ENCODE measurements at places on chromosomes 12 and 14.

GRCh38 chr14:23123419-23123818 lies 4.4 kb upstream of the CEBPE start:
- no peak for DNase-seq

- no peak for DNase-seq
Observed at GRCh38 chr12:119989361-119989730, 310 bp downstream of the BICDL1 start.

DNA sequence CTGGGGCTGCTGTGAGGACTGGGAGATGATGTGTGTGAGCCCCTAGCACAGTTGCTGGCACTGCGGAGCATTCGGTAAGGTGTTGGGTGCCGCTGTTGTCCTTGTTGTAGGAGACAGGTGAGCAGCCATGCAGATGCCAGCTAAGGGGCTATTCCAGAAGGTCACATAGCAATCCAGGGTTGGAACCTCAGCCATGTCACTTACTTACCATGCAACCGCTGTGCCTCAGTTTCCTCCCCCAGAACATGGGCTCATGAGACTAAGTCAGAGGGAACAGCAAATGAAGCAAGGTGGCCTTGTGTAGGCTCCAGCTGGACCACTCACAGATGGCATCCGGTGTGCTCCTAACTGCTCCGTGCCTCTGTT lies 13.2 kb downstream of the DTX1 start:
- no peak for DNase-seq

GRCh38 chr12:752695-753610 lies 574 bp downstream of the WNK1 start:
- DNase-seq: no peak

DNA sequence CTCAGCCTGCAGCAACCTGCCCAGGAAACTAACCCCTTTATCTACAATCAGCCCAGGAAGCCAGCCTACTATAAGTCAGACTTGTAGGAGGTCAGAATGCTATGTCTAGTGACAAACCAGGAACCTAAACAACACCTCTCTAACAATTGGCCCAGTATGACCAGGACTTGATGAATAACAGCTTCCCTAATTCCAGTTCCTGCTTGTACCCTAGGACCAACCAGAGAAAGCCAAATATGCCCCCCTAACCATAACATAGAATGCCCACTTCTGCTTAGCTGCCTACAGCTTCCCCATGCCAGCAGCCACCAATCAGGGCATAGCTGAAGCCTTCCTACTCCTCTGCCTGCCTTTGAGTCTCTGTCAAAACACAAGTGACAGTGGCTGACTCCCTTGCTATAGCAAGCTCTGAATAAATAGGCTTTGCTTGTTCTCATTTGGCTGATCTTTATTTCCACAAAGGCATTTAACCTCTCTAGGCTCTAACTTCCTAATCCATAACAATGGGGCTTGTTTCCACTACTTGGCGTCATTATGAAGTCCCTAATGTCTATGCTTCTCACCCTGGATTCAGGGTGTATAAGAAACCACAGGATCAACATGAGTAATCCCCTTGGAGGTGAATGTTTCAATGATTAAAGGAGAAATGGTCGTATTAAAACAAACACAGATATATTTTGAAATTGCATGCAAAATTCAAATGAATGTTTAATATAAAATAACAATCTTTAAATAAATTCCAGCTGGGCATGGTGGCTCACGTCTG lies 220.2 kb downstream of the ANO6 start:
- DNase-seq: no peak

DNA sequence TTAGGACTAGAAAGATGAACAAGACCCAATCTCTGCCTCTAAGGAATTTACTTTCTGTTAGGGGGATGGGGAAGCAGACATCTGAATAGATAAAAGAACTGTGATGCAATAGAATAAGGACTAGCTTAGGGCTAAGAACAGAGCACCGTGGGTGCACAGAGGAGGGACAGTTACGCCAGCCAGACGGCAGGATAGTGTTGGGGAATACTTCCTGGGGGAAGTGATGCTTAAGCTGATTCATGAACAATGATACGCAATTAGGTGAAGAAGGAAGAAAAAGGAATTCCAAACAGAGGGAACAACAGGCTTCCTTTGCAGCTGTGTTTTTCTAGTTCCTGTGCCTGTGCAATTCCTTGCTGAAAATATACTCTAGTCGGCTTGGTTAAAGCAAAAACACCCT lies 501.1 kb downstream of the APAF1 start:
- no peak for DNase-seq

GRCh38 chr12:54047160-54047963 lies 6.3 kb upstream of the HOXC4 start:
- no peak for DNase-seq

- no peak for DNase-seq
Observed at GRCh38 chr12:17079251-17079909, 473.4 kb upstream of the LMO3 start.

DNA sequence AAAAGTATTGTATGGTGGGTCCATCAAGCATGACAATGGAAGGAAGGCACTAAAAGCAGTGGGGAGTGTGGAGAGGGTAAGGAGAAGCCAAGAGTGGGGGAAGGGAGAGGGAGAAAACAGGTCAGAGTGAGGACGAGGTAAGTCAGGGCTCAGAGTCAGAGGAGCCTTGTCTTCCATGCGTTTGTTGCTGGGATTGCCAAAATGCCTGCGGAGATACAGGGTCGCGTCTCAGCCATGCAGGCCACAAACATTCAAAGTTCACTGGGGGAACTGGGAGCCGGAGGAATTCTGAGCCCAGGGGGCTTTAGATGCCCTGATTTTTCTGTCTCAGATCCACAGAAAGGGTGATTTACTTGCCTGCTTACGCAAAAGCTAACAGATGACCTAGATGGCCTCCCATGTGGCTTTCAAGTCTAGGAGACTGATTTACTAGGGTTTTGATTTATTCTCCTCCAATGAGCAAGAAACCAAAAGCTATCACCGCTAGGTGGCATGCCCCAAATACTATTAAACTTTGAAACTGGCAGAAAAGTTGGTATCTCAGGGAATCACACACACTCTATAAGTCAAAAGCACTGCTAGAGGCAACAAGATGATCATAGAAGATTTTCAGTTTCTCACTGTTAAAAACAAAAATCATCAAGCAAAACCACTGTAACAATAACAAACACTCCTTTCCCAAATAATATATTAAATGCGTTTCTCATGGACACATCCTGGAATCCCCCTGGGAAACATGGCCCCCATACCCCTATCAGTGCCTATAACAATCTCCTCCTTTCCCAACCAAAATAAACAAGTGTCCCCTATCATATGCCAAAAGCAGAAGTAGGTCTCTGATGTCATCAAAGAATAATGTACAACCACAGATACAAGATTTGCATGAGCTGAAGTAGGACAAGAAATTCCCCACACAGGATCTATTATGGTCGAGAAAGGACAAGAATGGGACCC lies 26.6 kb upstream of the MDM1 start:
- DNase-seq: no peak

DNA sequence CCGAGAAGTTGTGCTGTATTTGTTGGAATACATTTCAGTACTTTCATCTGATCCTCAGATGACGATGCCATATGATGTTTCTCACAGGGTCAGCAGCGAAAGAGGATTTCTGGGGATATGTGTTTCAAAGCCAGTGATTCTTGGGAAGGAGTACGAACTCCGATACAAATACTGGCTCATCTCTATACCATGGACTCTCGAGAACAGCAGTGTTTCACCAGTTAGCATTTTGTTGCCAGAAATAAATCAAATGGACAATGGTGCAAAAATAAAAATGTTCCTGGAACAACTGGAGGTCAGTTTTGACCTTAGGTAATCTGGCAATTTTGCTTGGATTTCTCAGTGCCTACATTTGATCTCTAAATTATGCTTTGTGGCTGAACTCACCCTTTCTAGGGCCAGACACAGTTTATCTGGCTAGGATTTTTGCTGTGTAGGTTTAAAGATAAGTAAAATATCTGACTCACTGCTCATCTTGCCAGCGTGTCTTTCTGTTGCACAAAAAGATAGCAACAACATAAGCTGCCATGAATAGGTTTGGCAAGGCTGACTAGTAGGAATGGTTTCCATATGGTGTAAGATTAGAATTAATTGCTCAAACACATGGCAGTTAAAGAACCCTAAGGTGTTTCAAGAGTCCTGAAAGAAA lies 11.0 kb upstream of the MGP start:
- no peak for DNase-seq

- no peak for DNase-seq
Observed at GRCh38 chr12:69998922-69999321, 173.9 kb downstream of the MYRFL start.

DNA sequence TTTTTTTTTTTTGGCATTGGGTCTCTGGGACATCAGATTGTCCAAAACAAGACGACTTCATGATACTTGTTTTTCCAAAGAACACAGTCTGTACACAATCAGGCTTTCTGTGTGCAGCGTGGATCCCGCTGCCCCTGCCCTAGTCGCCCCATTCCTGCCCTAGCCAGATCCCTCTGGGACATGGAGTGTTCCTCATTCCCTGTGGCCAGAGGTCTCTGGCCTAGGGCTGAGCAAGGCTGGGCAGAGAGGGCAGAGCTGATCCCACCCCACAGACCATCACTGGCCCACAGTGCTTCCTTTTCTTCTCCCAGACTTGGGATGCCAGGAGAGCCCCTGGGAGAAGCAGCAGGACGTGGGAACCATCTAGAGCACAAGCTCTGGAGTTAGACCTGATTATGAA lies 20.9 kb upstream of the EIF2B2 start:
- no peak for DNase-seq

- no peak for DNase-seq
Observed at GRCh38 chr12:67430708-67431335, 161.7 kb downstream of the CAND1 start.

DNA sequence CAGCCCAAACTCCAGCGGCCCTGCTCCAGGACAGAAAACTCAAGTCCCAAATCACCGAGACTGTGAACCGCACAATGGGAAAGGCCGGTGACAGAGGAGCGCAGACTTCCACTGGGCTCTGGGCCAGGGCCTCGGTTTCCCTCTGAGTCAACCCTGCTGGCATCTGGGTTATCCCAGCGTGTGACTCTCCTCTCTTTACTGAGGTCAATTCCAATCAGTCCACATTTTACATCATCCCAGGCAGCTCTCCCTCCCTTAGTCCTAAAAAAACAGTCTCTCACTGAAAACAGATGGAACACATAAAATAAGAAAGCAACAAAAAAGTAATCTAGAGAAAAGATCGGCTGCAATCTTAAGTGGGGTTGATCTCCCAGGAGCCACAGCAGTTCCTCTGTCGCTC lies 36.9 kb downstream of the ITPK1 start:
- DNase-seq: no peak

GRCh38 chr14:100341301-100342031 lies 18.3 kb downstream of the SLC25A47 start:
- peak; percentile 80 for DNase-seq

DNA sequence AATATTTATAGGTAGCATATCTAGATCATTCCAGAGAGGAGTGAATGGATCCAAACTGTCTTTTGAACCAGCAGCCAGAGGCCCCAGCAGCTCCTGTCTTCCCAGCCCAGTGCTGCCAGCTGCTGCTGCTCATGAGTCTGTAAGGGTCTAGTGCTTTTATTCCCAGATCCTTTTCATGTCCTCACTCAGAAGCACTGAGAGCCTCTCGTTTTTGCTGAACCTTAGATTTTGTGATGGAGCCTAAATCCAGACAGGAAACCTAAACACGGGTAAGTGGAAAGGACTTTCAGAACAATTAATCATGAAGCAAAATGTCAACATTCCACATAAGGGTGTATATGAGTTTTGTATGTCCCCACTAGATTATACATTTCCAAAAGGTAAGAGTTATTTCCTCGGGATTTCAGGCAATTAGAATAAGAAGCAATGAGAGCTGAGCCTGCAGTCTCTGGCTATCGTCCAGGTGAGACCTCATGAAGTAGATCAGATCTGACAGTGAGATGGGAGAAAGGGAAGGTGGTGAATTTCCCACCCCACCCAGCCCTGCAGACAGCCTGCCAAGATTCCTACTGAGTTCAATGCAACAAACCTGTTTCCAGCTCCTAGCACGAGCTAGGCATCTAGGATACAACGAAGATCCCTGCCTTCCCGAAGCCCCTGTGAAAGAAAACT lies 84.4 kb downstream of the NINJ2 start:
- no peak for DNase-seq

DNA sequence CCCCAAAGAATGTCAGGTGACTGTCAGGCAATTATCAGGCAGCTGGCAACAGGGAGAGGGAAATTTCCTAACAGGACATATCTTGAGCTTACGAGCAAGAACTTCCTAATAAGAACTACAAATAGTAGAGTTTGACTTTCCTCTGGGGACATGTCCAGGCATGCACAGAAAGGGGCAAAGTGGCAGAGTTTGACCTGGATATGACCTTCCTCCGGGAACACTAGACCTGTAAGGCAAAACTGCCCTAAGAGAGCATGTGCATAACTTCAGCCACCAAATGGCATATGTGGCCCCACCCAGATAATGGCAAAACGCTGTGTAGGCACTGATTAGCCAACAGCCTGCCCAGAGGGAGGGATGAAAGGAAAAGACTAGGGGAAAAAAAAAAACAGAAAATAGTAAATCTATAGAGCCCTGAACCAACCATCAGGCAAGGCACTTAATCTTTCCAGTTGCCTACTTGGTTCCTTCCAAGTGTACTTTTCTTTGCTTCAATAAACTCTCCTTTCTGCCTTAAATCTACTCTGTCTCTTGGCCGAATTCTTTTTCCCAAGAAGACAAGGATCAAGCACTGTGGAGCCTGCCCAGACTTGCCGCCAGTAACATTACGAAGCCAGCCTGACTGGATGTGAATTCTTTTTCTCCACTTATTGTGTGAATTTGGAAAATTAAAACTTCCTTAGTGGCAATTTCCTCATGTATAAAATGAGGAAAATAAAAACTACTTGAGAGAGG lies 164.1 kb downstream of the SPTSSA start:
- DNase-seq: no peak

- no peak for DNase-seq
Observed at GRCh38 chr12:94429633-94430032, 30.0 kb downstream of the CEP83 start.
